ENCODE measurements at places on chromosomes 16 and 17. TPM values are rescaled to one million over a fixed set of nuclear protein-coding genes. Genes with fewer than 3 reads are reported as not detected.

The FBXL19 gene
- total RNA-seq: 8.2 TPM

The CCDC92B gene
- total RNA-seq: not detected

The CDR2L gene
- 14.8 TPM for total RNA-seq

The KRT20 gene
- not detected for total RNA-seq

The TNFRSF13B gene
- not detected for total RNA-seq

The VASN gene
- total RNA-seq: 34.6 TPM

The TBX4 gene
- not detected for total RNA-seq

The TBC1D3C gene
- total RNA-seq: not detected

All from smooth muscle cell of the coronary artery (primary cell).